Activated T-cell treated with anti-CD3 and anti-CD28 coated beads, Interleukin-2, amount 50 U/mL, for 72 hours (primary cell): ENCODE measurements at places on chromosomes 2 and 18. TPM values are rescaled to one million over a fixed set of nuclear protein-coding genes. Genes with fewer than 3 reads are reported as not detected.

GRCh38 chr2:95278637-95279225 is 4.5 kb downstream of the PROM2 start:
- no peak for DNase-seq

- DNase-seq: no peak
These were observed 70.3 kb downstream of the VAPA start for GRCh38 chr18:9984080-9984479.

Gene MFF
- total RNA-seq: 88.7 TPM

- DNase-seq: no peak
These were observed 194.5 kb upstream of the APCDD1 start for GRCh38 chr18:10259901-10260300.

DNA sequence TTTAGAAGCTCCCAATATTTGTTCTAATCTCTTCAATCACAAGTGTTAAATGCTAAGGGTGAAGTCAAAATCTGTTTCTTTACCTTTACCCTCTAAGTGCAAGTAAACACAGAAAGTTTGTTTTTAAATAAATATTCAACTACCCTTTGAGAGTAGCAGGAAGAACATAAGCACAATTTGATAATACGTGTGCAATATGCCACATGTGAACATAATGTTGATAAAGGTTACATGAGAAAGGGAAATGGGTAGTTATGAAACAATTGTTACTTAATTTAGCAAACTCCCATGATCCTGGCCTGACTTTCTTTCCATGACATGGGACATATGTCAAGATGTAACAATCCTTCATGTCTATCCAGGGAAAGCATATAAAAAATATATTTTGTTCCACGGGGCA is 7.1 kb downstream of the SPRED2 start:
- DNase-seq: no peak

- no peak for DNase-seq
These were observed 111.3 kb upstream of the SIX2 start for GRCh38 chr2:45120546-45120945.

GRCh38 chr18:58065956-58066355 is 21.9 kb downstream of the NEDD4L start:
- no peak for DNase-seq

- DNase-seq: no peak
These were observed 23.5 kb downstream of the C1D start for GRCh38 chr2:68039317-68039716.

Gene FN1
- total RNA-seq: 1.2 TPM

- DNase-seq: no peak
These were observed 53.6 kb upstream of the LPIN2 start for GRCh38 chr18:3066341-3067110.

Gene CHRND
- not detected for total RNA-seq

DNA sequence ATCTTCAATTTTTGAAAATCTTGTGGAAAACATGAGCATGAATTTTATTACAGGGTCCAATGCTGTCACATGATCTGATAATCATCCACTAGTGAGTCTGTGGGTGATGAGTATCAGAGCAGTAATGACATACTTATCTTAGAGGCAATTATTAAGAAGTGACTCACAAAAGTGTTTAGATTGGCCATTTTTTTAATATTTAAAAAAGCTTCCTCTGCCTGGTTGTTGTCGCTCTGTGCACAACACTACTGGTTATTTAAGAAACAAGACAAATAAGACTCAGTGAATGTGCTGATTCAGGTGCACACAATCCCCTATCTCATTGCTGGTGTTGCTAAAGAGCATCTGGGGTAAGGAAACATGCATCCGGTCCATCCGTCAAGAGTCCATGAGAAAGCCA is 665.8 kb upstream of the ZEB2 start:
- no peak for DNase-seq

- no peak for DNase-seq
These were observed 61.4 kb downstream of the CCDC148 start for GRCh38 chr2:158395166-158395565.

Gene AQP12A
- total RNA-seq: not detected

GRCh38 chr18:12065397-12065796 is 28.2 kb upstream of the ANKRD62 start:
- DNase-seq: no peak

Gene SULT1C4
- total RNA-seq: not detected

Gene MGAT4A
- 108 TPM for total RNA-seq

DNA sequence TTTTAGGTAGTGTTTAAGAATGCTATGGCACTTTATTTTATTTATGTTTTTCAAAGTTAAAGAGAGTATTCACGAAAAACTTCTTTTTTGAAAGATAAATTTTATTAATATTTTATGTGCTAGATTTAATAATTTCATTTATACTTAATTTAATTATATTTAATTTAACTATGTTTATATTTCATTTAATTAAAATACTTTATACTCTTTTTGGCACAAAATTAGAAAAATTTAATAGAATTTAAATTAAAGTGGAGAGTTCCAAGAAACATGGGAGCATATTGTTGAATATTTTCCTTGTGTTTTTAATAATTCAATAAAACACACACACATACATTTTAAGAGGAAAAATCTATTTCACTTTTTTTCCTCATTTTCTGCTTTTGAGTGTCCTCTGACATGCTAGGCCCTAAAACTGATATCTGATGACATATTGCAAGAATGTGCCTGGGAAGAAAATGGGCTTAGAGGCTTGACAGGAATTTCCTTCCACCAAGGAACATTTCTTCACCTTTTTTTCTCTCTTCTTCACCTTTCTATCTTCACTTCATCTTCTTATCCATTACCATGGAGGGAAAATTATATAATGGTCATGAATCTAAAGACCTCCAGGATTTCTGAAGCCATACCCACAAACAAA is 15.4 kb downstream of the ARHGAP28 start:
- DNase-seq: no peak

GRCh38 chr18:74509856-74510769 is 13.9 kb downstream of the CNDP2 start:
- DNase-seq: no peak

GRCh38 chr2:215517391-215517790 is 81.5 kb upstream of the FN1 start:
- no peak for DNase-seq

- no peak for DNase-seq
These were observed 8.9 kb upstream of the RPRM start for GRCh38 chr2:153487448-153487847.

DNA sequence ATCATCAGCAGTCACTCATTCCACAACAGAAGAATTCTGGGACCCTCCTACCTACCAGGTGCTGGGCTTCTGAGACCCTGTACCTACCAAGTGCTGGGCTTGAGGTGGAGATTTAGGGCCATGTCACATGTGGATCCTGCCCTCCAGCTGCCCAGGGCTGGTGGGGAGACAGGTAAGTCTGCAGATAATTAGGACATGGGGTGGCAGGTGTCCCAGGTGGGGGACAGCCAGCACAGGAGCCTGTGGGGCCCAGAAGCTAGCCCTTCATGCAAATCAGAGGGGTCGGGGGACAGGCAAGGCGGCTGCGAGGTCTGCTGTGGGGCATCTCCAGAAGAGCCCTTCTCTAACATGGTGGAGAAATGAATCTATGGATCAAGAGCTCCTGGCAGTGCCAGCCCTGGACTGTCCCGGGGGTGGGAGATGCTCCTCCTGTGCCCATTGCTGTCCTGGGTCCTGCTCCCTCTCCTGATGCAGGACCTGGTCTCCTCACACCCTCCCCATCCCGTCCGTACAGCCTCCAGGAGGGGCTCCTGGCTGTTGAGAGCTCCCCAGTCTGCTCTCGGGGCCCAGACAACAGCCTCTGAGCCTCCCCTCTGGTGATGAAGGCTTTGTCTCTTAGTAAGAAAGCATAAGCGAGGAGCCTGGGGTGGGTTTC is 106.3 kb upstream of the GLI2 start:
- no peak for DNase-seq

DNA sequence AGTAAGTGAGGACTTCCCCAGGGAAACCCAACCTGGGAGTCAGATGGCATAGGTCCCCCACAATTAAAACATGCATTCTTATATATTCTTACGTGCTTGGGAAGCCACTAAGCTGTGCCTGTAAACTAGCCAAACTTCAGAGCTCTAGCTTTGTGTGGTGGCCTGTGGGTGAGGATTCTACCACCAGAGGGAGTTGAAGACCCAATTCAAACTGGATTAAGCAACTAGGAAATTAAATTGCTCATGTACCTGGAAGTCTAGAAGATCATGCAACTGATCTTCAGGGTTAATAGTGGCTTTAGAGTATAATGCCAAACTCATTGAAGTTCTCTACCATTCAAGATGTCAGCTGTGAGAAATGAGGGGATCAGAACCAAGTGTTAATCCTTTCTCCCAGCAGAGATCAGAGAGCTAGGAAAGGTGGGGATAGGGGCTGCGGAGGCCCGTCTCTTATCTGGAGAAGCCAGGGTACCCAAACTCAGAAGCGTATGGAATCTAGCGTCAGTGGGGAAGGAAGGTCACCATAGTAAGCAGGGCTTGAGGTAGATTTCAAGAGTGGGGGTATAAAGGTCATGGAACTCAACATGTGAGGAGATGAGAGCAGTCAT is 53.2 kb upstream of the CCDC85A start:
- no peak for DNase-seq

Gene UGT1A8
- total RNA-seq: not detected

GRCh38 chr2:168139852-168140251 is 107.5 kb downstream of the STK39 start:
- no peak for DNase-seq

DNA sequence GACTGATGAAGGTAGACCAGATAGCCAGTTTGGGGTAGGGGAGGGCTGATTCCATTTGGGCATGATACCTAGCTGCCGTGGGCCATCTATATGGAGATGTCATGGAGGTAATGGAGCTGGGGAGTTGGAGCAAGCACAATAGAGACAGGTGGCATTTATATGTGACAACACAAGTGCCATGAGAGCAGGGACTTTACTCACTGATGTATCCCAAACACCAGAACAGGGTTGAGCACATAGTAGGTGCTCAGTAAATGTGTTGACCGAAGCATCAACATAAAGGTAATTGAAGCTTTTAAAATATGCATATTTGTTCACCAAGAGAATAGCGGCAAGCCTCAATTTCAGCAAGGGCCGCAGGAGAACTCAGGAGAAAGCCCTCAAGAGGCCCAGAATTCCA is 15.0 kb downstream of the SLC30A3 start:
- DNase-seq: no peak

Gene KIDINS220
- total RNA-seq: 31.4 TPM

DNA sequence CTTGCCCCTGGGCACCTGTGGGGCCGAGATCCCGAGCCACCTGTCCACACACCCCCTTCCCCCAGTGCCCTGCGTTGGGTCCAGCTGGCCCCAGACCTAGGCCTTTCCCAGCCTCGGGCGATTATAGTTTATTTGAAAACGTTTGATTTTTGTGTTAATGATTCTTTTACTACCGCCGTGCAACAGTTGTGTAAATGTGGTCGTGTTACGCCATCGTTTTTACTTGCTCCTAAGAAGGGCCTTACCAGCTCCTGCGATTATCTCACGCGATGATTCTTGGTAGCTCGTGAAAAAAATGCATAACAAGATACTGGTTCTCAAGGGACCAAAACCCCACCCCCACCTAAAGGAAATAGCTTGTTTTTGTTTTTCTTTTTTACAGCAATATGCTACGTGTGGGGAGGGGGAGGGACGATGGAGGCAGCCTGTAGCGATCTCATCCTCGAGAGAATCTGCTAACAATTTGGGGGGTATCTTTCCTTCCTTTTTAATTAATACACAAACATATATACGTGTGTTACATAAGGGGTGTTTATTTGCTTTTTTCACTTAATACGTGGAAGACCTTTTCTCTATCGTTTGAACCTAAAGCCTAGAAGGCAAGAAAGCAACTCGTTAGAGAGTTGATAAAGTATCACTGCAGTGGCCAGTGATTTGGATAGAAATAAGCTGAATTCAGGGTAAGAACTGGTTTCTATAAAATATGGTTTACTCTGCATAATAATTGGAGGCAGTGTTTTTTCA is 1.0 kb downstream of the ZDBF2 start:
- DNase-seq: peak; percentile 15

DNA sequence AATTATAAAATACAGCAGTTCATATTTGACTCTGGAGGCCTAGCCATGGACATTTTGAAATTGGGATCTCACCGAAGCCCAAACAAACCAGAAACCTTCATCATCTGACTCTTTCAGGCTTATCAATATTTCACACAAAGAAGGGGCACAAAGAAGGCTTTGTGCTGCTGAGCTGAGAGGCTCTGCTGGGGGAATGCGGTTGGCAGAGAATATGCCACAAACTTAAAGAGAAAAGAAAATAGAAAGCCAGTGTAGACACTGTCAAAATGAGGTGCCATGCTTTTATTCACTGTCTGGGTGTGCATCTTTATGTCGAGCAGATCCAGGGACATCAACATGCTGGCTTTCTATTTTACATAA is 162.6 kb downstream of the QPCT start:
- no peak for DNase-seq

DNA sequence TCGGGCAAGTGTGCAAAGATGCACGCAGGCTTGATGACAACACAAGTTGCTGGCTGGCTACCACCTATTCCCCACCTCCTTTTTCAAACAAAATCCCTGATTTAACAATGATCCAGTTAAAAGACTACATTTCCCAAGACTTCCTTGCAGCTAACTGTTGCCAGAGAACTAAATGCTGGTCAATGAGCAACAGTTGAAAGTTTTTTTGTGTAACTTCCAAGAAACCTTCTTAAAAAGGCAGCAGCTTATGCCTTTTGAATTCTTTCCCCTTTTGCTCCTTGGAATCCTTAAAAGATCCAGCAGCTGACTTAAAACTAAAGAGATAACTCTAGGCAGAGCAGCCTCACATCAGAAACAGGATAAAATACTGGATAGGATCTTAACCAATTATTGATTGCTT is 38.5 kb downstream of the NPHP1 start:
- DNase-seq: no peak
